ENCODE measurements at places on chromosomes 7 and 10. TPM values are rescaled to one million over a fixed set of nuclear protein-coding genes. Genes with fewer than 3 reads are reported as not detected.

Gene CYP2C19
- total RNA-seq = not detected

Gene HBP1
- total RNA-seq = 403 TPM

Gene GPR26
- under 0.01 TPM for total RNA-seq

Gene EN2
- total RNA-seq = not detected

Gene HTRA1
- 2.2 TPM for total RNA-seq

Gene C7orf57
- not detected for total RNA-seq

Gene TRAPPC14
- total RNA-seq = 19.1 TPM

Gene DLX5
- not detected for total RNA-seq

Gene AASS
- total RNA-seq = 2.6 TPM

Gene HECTD2
- 1.5 TPM for total RNA-seq

Gene HMX3
- not detected for total RNA-seq

Gene IL6
- total RNA-seq = 36.0 TPM

Gene NPSR1
- total RNA-seq = not detected

Gene CREB5
- 17.8 TPM for total RNA-seq

Gene TYW1B
- 3.3 TPM for total RNA-seq

Gene STYXL1
- 10.8 TPM for total RNA-seq

Gene SAMD9
- 52.7 TPM for total RNA-seq

Gene CLIP2
- 11.9 TPM for total RNA-seq

Gene GIMAP7
- total RNA-seq = 44.2 TPM

Data from mononuclear cell (primary cell).